ENCODE measurements at places on chromosomes 4 and X.

DNA sequence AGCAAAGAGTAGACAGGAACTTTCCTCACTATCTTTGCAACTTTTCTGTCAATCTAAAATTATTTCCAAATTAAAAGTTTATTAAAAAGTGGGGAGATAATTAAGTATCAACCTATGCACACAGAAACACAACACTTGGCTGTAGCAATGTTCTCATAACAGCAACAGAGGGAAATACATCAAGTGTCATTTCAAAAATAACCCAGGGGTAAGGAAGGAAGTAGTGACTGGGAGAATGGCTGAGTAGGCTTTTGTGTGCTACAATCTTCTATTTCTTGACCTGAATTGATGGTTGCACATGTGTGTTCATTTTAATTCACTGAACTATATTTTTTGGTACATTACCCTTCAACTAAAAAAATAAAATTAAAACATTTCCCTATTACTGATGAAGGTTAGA, 67.5 kb downstream of the ABCG2 start:
- DNase-seq: no peak

GRCh38 chrX:116111497-116111896, 59.0 kb upstream of the AGTR2 start:
- no peak for DNase-seq

DNA sequence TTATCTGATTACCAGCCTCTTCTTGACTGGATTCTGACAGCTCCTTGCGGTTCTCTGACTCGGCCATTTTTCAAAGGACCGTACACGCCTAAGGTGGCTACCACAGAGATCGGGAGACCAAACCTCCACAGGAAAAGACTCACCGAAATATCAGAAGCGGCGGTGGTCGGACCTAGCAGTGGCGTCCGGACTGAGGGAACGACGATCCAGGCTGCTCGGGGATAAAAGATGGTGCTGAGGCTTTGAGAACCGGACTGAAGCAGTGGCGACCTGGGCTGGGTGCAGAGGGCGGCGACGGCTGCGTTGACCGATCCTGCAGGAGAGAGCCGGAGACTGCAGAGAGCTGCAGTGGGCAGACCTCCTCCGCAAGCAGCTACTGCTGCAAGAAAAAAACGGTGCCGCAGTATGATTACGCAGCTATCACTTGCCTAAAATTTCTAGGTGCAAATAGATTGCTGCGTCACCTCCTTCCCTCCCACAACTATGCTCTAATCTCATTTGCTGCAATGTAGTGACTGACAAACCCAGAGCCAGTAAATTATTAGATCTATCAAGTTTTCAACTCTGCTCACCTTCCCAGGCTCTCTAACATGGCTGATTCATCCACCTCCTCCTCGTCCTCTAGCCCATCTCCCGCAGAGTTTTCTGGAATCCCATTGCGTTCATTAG, at the start of gene NAP1L2:
NAP1L2 (minus strand) TSS at position 426 of the 669 bp plus-strand sequence; CDS start at position 67, 359 bp downstream.
- DNase-seq: no peak

DNA sequence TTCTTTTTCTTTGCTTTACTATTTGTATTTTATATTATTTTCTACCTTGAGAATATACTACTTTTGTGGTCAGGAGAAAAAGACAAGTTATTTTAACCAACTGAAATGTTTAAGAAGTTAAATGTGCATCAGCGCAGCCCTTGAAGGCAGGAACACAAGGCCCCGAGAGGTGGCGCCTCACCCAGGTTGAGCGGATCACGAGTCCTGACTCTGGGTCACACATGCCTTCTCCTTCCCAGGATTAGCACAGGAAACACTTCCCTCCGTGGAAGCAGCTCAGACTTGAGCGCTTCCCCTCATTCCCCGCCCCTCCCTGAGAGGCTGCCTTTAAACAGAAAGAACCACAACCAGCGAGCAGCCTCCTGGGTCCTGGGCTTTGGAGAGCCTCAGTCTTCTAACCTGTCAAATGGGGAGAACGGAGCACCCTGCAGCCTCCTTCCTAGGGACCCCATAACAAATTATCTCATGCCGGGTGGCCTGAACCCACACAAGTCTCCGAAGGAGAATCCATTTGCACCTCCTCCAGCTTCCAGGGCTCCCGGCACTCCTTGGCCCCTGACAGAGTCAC, 217.6 kb downstream of the AFAP1 start:
- DNase-seq: no peak

GRCh38 chr4:120816296-120816965, 106.1 kb downstream of the PRDM5 start:
- no peak for DNase-seq

DNA sequence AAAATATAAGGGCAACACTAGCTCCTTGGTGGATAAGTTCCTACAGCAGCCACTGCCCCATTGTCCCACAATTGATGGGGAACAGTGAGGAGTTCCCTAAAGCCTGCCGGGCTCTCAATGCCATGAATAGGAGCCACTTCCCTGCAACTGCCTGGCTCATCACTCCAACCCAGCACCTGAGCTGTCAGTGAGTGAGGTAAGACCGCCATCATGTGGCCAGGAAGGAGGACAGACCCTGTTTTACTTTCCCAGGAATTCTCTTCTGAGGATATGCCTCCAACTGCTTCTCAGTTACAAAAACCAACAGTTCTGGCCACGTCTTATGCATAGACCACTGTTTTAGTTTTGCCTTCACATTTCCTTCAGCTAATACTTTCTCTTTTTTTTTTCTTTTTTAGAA, 45.5 kb downstream of the SRPX start:
- no peak for DNase-seq

DNA sequence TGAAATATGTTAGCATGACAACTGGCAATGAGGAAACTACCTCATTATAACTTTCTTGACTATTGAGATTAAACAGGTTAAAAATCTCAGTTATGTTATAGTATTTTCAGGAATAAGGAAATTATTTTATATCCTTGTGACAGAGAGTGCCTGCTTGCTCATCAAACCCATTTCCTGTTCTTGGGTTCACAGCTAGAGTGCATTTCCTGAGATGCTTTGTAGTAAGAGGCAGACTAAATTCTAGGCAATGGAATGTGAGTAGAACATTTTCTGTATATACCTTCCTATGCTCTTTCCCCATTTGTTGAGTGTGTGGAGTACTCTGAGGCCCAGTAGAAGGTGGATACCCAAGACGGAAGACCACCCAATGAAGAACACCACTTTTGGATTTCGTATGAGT, 96.9 kb upstream of the CASK start:
- no peak for DNase-seq

DNA sequence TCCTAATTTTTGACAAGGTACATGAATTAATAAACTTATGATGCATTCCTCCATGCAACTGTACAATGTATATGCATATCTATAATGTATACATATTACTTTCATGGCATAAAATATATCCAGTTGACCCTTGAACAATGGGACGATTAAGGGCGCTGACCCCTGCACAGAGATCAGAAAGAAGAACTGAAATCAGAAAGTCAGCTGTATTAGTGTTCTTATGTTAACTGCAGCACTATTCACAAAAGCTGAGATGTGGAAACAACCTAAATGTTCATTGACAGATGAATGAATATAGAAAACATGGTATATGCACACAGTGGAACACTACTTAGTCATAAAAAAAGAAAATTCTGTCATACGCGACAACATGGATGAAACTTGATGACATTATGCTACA, 457.1 kb downstream of the GBA3 start:
- DNase-seq: no peak

GRCh38 chrX:121854614-121854911, 807.2 kb downstream of the GLUD2 start:
- no peak for DNase-seq

All from stimulated activated CD8-positive, alpha-beta memory T cell treated with anti-CD3 and anti-CD28 coated beads, Interleukin-2, amount 100 ng/mL, for 48 hours (primary cell).